ENCODE measurements at places on chromosomes 3 and 15. TPM values are rescaled to one million over a fixed set of nuclear protein-coding genes. Genes with fewer than 3 reads are reported as not detected.

The FOXB1 gene
- total RNA-seq, result 2.8 TPM

The LZTFL1 gene
- total RNA-seq, result 6.1 TPM

The CHRFAM7A gene
- 0.73 TPM for total RNA-seq

The LTF gene
- total RNA-seq, result not detected

The ZWILCH gene
- 44.6 TPM for total RNA-seq

The NR1I2 gene
- total RNA-seq, result 0.35 TPM

The CHCHD6 gene
- total RNA-seq, result 9.0 TPM

The AP3B2 gene
- not detected for total RNA-seq

The CLDN18 gene
- not detected for total RNA-seq

The CNTN6 gene
- total RNA-seq, result not detected

The UBAP1L gene
- total RNA-seq, result 4.7 TPM
